ENCODE measurements at places on chromosomes 4 and X. TPM values are rescaled to one million over a fixed set of nuclear protein-coding genes. Genes with fewer than 3 reads are reported as not detected.

- DNase-seq = no peak
These were observed 70.9 kb downstream of the APBB2 start for GRCh38 chr4:41143311-41144039.

DNA sequence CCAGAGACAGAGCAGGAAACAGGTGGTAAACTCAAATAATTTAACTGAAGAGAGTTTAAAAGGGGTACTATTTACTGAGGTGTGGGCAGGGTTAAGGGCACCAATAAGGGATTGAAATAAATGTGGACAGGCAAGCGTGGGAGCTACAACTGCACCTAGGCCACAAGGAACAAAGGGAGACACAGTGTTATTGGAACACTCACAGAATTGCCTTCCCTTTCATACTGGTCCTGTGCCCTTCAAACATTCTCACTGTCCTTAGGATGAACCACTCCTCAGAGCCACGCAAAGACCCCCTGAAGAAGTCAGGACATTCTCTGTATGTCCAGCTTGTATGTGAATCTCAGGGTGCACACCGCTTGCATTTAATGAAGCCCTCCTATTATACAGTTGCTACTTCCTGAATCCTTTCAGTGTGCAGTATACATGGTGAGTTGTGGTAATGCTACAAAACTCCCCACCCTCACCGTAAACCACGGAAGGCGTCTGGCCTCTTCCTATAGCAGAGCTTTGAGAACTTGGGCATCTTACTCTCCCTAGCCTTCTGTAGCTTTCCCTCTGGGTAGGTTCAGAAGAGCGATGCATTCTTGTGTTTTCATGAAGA, 9.6 kb upstream of the MRPL1 start:
- DNase-seq = no peak

ZRSR2 gene
- total RNA-seq = 11.3 TPM

GRCh38 chrX:47198026-47198686, 4.5 kb downstream of the UBA1 start:
- no peak for DNase-seq

PF4V1 gene
- not detected for total RNA-seq

DNA sequence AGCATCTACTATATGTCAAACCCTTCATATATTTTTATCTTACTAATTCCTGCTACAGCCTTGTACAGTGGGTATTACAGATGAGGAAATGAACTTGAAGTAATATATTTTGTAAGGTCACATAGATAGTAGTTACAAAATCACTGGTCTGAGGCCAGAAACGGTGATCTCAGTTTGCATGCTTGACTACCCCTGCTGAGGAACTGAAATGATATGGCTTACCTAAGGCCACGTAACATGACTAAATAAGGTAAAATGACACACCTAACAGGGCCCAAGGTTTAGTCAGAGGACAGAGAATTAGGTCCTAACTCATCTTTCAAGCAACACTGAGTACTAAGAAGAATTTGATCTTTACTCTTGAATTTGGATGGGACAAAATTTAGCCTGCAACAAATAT, 1.5 kb upstream of the COMMD8 start:
- DNase-seq = no peak

SPIN2A gene
- total RNA-seq = 0.74 TPM

GRCh38 chrX:35115205-35115604, 172.6 kb downstream of the FAM47B start:
- no peak for DNase-seq

- no peak for DNase-seq
These were observed 67.7 kb upstream of the LRPAP1 start for GRCh38 chr4:3599951-3600350.

- no peak for DNase-seq
These were observed 76.6 kb downstream of the DDX60 start for GRCh38 chr4:168241953-168242352.

- DNase-seq = no peak
These were observed 404.4 kb downstream of the TLL1 start for GRCh38 chr4:166277401-166277800.

DNA sequence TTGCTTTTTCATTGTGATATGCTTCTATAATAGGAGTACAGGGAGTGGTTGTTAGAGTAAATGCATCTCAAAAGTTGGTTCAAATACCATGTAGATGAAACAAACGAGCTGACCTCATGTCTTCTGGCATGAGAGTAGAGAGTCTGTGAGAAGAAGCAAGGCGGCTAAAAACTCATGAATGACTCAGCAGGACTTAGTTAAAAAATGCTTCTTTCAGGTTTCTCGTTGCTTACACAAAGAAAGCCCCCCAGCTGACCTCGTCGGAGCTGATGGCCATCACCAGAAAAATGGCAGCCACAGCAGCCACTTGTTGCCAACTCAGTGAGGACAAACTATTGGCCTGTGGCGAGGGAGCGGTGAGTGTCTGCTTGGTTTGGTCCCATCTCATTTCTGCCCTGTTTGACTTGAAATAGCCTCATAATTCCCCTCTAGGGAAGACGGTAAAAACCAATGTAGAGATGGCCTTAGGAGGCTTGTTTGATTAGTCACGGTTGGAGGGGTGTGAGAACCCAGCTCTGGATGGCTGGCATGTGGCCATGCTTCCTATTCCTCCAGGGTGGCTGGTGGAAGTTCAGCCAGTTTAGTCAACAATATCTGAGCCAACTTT, 14.5 kb downstream of the AFP start:
- no peak for DNase-seq

DNA sequence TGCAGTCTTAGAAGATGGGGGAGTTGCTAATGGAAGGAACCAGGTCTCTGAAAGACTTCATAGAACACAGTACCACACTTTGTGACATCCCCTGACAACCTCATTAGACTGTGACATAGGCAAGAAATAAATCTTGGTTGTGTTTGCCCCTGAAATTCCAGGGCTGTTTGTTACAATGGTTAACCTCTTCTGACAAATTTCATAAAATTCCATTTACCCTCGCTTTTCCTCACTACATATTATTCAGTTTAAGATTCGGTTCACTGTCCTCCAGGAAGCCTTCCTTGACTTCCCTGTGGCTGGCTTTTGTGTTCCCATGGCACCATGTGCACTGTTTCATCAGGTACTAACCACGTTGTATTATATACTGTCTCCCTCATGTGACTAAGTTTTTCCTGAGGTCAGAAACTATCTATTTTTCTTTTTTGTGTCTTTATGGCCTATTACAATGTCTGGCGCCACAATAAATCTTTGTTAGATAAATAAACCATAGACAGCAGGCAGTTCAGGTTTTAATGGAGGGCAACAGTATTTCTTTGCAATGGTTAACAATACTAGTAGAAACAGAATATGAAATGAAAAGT, 54.2 kb downstream of the ATXN3L start:
- DNase-seq = no peak

DNA sequence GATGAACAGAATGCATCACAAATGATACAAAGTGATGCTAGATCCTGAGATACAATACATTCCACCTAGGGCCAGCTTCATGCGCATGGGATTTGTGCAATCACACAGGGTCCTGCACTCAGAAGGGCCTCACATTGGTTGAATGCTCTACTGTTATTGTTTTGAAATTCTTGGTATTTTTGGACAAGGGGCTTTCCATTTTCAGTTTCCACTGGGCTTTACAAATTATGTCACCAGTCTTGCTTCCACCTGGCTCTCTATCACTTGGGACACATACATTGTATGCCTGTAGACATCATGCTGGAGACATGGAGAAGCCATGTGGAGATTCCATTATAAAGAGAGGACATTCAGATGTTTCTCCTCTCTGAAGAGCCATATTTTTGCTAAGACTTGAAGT, 155.8 kb downstream of the NAA11 start:
- no peak for DNase-seq

- peak; percentile 82 for DNase-seq
These were observed 147.9 kb downstream of the NSUN7 start for GRCh38 chr4:40897557-40898203.

GRCh38 chr4:94507281-94507680, 55.5 kb downstream of the PDLIM5 start:
- DNase-seq = no peak

DNA sequence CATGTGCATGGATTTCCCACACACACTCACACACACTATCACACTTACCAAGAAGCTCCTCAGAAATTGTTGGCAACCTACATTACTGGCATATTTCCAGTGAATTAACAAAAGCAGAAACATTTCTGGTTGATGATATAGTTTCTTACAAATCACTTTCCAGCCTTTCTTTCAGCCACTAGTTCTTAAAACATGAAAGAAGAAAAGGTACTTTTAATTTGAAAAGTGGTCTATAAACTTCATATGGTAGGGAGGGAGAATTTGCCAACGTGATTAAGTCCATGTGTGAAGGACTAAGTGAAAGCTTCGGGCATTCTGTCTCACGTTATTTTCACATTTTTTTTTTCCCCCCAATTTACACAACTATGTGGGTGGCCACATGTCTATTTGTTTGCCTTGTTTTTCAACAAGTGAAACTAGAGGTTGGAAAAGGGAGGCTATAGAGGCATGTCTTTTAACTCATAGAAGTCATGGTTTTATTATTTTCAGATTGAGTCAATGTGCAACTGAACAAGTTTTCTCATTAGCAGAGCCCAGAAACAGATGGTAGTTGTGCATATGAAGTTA, 832.1 kb upstream of the INTU start:
- DNase-seq = no peak

DNA sequence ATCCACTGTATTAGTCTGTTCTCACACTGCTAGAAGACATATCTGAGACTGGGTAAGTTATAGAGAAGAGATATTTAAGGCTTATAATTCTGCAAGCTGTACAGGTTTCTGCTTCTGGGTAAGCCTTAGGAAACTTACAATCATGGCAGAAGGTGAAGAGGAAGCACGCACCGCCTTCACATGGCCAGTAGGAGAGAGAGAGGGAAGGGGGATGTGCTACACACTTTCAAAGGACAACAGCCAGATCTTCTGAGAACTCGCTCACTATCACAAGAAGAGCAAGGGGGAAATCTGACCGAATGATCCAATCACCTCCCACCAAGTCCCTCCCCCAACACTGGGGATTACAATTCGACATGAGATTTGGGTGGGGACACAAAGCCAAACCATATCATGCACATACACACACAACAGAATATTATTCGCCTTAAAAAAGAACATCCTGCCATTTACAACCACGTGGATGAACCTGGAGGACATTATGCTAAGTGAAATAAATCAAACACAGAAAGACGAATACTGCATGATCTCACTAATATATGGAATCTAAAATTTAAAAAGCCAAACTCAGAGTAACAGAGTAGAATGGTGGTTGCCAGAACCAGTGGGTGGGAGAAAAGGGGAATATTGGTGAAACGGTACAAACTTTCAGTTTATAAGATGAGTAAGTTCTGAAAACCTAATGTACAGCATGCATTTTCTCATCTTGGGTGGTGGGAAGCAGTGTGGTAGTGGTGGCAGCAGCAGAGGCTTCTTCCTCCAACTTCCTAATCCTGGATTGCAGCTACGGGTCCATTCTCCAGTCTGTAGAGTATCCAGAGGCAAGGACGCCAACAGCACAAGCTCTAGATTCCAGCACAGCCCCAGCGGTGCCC, 12.8 kb downstream of the FRYL start:
- no peak for DNase-seq

DNA sequence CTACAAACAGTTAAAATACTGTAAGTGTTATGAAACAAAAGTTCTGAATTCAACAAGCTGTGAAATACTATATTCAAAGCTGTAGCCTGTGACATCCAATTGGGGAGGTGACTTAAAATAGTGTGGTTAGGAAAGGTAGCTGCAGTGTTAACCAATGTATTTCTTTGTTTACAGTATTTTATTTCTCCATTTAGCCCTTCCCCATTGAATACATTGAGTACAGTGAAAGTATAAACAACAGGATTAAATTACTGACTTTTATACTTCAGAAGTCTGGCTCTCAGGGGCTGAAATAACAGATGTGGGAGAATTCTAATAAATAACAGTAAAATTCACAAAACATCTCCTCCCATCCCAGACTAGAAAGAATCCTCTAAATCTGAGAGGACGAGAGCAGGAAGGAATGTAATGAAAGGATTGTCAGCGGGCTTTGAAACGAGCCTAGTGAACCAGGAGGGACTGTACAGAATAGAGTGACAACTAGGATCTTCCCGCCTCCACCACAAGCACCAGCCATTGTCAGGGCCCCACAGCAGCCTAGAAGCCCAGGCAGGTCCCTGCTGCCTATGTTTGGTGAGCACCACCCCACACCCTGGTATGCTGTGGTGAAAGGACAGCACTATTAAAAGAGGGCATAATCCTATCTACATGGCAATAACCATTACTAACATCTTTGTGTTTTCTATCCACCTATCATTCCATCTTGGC, 73.7 kb downstream of the SPCS3 start:
- DNase-seq = no peak

DNA sequence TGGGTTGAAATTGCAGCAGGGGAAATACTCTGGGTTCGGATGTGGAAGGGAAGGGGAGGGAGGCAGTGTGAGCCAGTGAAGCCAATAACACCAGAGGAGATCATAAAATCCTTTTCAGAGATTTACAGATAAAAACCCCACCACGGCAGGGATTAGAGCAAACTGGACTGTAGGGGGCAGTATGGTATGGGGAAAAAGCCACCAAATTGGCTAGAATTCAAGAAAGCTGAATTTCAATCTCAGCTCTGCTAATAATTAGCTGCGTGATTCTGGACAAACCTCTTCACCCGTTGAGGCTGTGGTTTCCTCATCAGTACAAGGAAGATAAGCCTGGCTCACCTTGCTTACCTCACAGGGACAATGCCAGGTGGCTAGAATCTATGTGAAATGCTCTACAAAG, 108.1 kb downstream of the ATG4A start:
- no peak for DNase-seq

DNA sequence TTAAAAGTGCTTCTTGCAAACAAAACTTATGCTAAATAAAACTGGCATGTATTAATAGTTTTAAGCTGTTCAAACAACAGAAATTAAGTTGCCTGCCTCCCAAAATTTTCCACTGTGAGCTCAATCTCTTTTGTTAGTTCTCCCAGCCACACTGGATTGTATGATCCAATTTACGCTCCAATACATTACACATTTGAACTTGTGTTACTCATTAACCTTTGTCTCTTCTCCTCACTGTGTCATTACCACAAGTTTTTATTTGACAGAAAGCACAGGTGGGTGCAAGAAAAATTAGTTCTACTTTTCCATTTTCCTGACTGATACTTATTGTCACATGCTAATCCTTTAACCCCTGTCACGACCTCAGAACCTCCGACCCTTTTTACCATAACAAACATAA, 55.5 kb downstream of the SHISA3 start:
- no peak for DNase-seq

DNA sequence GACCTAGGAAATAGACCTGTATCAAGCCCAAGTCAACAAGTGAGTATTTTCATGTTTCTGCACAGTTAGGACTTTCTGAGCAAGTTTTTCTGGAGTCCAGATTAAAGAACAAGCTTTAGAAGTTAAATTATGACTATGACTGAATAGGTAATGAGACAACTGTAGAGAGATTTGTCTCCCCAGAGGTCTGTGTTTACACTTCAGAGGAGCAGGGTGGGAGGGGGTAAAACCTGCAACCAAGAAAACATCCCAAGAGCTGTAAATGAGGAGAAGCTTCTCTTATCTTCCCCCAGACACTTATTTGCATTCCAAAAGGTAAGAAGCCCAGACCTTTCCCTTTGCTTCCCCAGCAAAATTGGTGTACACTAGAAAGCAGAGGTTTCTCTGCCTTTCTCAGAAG, 22.1 kb upstream of the CEP135 start:
- DNase-seq = no peak

CFP gene
- total RNA-seq = 24.8 TPM

All from lower lobe of right lung (tissue), 2 donors.